GM18507 (cell line): ENCODE measurements at places on chromosomes 3 and 15.

DNA sequence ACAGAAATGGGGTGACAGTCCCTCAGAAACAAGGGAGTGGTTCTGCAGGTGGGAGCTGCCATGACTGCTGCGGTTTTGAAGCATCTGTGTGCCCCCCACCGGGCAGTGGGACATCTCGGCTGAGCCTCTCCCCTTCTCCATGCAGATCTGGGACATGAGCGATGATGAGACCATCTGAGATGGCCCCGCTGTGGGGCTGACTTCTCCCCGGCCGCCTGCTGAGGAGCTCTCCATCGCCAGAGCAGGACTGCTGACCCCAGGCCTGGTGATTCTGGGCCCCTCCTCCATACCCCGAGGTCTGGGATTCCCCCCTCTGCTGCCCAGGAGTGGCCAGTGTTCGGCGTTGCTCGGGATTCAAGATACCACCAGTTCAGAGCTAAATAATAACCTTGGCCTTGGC, 89.0 kb downstream of the VGLL4 start:
- DNase-seq: no peak

- no peak for DNase-seq
Observed at GRCh38 chr15:92667287-92667904, 11.8 kb upstream of the FAM174B start.

DNA sequence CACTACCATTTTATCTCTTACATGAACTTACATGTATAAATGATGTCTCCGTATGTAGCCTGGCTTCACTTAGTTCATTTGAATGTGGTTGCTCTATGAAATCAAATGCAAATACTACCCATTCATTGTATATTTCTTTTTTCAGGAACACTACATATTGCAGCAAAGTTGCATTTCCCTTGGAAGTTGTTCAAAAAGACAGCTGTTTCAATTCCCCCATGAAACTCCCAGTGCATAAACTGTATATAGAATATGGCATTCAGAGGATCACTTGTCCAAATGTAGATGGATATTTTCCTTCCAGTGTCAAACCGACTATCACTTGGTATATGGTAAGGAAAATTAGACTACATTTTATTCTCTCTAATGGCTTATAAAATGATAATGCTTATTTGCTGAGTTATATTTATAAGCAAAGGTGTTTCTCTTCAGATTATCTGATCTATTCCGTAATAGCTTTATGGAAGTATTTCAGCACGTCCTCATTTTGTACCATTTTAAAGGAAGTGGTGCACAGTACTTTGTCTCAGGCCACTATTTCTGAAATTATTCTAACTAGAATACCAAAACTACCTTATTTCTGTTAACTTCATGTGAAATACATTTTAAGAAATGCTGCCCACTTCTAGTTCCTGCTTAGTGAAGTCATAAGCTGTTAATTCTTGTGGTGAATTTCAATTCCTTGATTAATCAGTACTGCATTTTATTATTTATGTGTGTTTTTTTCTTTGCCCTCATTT, 95.1 kb downstream of the IL1RAP start:
- DNase-seq: no peak

GRCh38 chr15:31556494-31557150, 230.0 kb downstream of the KLF13 start:
- no peak for DNase-seq

GRCh38 chr3:156359368-156359767, 195.5 kb downstream of the SSR3 start:
- DNase-seq: no peak

GRCh38 chr3:135982404-135982761, 16.9 kb downstream of the PPP2R3A start:
- no peak for DNase-seq

DNA sequence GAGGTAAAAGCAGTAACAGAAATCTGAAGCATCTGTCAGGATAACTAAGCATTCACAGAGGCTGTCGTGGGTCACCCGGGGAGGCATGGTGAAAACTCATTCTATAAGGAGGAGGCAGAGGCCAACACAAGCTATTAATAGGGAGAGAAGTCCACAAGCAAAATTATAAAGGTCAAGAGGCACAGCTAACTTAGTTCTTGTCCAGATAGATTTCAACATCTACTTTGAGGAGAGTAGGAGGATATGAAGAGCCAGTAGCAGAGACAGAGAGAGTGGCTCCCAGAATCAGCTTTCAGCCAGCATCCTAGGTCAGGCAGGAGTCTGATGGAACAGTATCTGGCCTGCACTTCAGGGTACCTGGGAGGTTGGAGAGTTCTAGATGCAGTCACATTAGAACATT, 95.3 kb downstream of the STAC start:
- no peak for DNase-seq

DNA sequence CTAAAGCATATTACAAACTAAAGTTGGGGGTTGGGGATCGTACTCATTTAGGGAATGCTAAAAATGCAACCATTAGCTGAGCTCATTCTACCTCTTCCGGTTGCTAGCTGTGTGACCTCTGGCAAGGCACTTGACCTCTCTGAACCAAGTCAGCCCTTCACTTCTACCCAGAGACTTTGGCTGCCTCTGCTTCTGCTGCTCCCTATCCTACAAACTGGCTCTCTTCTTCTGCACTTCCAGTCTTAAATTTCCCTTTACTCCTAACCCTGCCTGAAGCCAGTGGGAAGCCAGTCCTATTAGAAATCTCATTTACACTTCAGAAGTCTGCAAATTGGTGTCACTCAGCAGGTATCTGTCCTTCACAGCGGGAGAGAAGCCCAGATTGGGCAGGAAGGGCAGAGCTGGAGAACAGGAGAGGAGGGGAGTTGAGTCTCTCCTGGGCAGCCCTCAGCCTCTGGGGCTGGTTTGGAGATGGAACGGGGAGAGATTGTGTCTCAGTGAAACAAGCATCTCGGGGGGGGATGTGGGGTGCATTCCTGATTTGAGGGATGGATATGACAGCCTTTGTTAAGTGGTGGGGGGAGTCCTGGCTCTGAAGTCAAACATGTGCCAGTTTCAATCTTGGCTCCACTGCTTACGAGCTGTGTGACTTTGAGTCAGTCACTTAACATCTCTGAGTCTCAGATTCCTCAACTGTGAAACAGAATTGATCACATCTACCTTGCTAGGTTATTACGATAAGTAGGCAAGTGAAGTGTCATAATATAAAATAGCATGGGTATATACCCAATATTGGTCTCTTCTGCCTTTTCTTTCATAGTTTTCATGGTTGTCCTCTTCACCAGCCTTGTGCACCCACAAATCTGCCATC, 7.8 kb upstream of the AEN start:
- no peak for DNase-seq

DNA sequence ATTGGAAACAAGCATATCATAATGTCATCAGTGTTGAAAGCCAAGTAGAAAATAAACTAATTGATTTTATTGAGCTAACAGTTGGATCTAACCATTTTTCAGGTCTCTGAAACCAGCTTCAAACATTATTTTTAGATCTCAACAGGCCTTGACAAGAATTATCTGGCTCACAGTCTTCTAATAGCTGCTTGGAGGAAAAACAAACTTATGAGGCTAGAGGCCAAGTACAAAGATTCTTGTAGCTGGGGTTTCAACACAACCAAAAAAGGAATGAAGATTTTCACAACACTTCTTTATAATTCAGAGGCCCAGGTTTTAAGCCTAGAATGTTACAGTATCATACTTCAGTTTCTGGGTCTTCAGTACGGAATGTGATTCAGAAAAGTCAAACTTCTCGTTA, 3.7 kb downstream of the SETMAR start:
- DNase-seq: no peak
